ENCODE measurements at places on chromosomes 1 and 21.
A peak's percentile ranks its signal among the peaks of the same experiment; 100 is the strongest.

- DNase-seq: peak; percentile 62
Observed at GRCh38 chr1:84078108-84078841, 65.8 kb upstream of the PRKACB start.

- DNase-seq: no peak
Observed at GRCh38 chr1:201142011-201142848, 12.0 kb downstream of the TMEM9 start.

GRCh38 chr1:246608616-246609376 is 42.5 kb downstream of the CNST start:
- DNase-seq: peak; percentile 60

DNA sequence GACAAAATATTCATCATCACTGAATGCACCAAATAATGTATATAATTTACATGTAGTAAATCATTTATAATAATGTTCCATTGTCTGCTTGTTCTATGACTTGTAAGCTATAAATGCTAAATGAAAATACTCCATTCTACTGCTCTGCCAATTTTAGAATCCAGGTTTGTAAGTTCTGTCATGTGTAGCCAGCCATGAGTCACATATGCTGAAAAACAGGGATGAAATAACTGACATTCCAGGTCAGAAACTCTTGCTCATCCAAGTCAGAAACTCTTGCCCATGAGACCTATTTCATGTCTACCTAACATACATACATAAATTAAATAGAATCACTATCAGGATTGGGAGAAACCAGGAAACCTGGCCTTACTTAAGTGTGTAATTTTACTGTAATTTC is 95.6 kb downstream of the ASH1L start:
- no peak for DNase-seq

GRCh38 chr1:101728029-101728428 is 268.7 kb downstream of the OLFM3 start:
- no peak for DNase-seq

DNA sequence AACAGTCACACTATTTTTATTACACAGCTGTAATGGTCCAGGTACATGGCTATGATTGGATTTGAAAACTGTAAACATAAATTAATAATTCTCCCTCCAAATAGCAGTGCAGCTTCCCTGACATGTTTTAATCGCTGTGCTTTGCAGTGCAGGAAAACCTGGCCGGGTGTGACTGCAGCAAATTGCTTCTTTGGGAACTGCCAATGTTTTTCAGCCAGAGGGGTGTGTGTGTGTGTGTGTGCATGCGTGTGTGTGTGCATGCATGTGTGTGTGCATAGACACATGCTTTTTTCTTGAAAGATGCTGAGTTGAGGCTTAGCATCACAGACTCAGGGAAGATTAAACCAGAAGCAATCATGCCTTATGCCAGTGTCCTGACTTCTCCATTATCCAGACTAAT is 231.2 kb downstream of the PRDM2 start:
- DNase-seq: no peak

- DNase-seq: no peak
Observed at GRCh38 chr1:155966750-155967149, 11.6 kb downstream of the ARHGEF2 start.

GRCh38 chr1:110768605-110769004 is 93.9 kb upstream of the KCNA3 start:
- DNase-seq: no peak

DNA sequence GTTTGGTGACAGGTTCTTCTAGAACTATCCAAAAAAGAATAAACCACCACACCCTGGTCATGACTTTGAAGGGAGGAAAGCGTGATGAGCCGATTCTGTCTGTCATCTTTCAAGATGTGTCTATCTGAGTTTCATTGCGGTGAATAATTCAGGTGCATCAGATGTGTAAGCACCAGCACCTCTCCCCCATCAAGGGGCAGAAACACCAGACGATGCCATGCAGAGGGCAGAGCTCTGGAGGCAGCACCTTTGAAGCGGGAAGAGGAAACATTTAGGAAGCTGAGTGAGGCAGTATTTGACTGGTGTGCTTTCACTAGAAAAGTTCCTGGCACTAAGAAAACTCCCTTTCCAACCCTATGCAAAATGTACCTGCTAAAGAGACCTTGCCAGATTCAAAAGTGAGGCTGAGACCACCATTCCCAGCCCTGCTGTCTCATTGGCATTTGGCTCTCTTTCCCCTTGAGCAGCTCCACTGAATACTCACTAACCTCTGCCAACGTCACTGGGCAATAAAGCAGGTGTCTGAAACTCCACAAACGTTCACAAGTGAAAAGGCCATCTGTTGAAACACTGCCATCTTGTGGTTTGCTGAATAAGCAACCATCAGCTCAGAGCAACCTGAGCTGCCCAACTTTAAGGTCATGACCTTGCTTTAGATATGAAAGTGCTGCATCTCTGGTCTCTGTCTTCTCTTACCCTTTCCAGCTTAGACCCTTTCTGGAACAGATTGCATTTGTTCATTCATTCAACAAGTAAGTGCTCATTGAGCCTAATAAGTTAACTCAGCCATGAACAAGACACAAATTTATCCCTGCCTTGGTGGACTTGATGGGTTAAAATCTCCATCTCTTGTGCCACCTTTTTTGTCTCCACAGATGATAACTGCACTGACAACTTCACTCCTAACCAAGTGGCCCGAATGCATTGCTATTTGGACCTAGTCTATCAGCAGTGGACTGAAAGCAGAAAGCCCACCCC is 228.6 kb downstream of the PAPPA2 start:
- peak; percentile 67 for DNase-seq

GRCh38 chr1:88134983-88135921 is 548.8 kb upstream of the PKN2 start:
- peak; percentile 8 for DNase-seq

- no peak for DNase-seq
Observed at GRCh38 chr21:39660191-39660980, 47.6 kb downstream of the B3GALT5 start.

DNA sequence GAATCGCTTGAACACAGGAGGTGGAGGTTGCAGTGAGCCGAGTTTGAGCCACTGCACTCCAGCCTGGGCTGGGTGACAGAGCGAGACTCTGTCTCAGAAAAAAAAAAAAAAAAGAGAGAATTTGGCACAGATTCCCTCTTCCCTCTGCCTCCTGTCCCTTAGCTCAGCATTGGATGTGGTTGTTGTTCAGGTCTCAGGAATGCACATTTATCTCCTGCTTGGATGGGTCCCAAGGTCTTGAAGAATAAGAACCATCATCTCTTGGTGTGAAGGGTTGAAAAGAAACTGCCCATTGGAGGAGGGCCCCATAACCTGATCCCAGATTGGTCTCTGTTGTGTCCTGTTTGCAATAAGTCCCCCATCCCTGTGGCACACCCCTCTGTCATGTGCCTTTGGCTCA is 34.9 kb downstream of the UBIAD1 start:
- DNase-seq: no peak

DNA sequence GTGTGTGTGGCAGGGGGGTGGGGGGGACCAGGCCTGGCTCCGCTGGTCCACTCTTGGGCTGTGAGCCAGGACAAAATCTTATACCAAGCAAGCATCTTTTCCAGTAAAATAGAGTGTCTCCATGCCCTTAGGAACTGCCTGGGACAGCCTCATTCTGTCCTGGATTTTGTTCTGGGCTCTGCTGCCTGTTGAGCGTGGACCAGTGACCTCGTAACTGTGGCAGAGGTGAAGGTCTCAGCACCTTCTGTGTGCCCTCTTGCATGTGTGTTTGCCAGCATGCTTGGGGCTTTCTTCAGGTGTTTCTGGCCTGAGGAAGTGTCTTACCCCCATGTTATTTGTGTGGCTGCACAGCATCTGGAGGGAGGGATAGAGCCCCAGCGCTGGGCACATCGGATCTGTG is 45.7 kb downstream of the GALNT2 start:
- no peak for DNase-seq

DNA sequence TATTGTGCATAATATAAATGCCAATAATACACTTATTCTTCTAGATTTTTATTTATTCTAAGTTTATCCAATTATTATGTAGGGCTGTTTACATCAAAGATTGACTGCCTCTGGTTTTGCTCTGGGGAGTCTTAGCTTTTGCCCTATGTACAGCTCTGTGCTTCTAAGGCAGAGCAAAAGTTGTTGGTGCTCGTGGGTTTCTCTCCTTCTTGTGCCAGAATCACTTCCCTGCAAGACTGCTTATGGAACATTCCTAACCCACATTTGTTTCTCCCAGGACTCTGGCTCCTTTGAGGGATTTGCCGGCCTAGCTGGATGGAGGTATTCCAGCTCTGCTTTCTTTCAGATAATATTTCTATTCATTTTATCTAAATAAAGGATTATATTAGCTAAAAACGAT is 849.1 kb downstream of the USP25 start:
- no peak for DNase-seq

DNA sequence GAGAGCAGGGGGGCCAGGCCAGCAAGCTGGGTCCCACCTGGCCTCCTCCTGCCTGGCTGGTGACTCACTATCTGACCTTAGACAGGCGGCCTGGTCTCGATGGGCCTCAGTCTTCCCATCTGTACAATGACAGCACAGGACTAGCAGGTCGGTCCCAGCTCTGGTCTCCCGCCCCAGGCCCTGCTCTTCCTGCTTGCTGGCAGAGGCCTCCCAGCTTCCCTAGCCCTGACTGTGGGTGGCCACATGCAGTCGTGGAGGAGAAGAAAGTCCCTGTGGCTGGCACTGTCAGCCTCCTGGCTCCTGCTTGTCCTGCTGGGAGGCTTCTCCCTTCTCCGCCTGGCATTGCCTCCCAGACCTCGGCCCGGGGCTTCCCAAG is 817 bp downstream of the EXTL1 start:
- DNase-seq: no peak

DNA sequence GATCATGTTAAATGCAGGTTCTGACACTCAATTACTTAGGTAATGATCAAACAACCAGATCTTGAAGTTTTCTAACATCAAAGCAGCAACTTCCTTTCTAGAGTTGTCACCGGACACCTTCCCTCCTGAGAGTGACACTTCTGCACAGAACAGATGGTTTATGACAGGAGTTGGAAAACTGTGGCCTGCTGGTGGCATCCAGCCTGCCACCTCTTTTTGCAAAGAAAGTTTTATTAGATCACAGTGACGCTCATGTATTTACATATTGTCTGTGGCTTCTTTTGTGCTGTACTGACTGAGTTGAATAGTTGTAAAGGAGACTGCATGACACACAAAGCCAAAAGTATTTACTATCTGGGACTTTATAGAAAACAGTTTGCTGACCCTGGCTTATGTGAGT is 28.3 kb downstream of the DDR2 start:
- DNase-seq: no peak

- DNase-seq: no peak
Observed at GRCh38 chr1:85313888-85314696, 37.7 kb upstream of the BCL10 start.

GRCh38 chr21:27581168-27581567 is 614.3 kb upstream of the ADAMTS5 start:
- no peak for DNase-seq

DNA sequence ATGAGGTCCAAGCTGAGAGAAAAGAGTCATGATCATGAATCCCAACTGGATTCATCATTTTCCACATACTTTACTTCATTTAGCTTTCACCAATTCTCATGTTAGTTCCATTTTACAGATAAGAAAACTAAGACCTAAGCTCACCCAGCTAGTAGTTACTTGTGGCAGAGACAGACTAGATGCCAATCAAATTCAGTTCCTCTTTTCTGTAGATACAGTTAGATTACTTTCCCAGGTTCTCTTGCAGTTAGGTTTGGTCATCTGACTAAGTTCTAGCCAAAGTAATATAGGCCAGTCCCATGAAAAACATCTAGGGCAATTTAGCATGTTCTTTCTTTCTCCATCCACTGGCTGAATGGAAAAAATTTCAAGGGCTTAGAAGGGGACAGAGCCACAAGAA is 8.9 kb upstream of the KCND3 start:
- DNase-seq: no peak

- no peak for DNase-seq
Observed at GRCh38 chr1:218415726-218416125, 70.6 kb downstream of the TGFB2 start.

GRCh38 chr1:39822146-39822545 is 33.5 kb upstream of the BMP8B start:
- DNase-seq: no peak

DNA sequence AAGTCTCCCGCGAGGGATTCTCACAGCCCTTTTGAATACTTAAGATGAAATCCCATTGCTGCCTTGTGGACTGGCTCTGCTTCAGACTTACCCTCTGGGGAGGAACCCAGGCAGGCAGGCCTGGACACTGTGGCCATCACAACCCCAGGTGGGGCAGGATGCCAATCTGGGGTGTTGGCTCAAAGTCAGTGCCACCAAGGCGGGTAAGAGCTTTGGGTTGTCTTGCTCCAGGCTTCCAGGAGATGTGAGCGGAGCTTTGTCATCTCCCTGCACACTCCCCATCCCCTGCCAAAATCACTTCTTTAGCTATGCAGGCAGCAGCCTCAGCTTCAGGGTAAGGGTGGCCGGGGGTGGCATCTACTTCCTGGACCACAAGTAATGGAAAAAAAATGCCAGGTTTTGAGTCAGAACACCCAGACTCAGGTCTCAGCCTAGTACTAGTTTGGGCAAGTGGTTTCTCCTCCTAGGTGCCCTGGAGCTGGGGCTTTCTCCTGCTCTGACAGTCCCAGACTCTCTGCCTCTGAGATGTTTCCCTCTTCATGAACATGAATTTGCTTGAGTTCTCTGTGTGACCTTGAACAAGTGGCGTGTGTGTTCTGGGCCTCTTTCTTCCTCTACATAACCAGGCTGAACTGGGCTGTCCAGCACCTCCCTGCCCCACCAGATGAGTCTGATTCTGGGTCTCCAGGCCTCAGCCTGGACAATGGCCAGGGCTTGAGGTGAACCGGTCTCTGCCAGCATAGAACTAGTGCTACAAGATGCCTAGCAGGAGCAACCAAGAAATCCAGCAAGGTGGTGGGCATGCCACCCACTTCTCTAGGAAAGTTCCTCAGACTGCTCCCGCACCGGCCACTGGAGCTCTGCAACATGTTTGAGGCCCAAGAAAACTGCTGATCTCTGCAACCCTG is 65.4 kb downstream of the VWA5B1 start:
- no peak for DNase-seq

DNA sequence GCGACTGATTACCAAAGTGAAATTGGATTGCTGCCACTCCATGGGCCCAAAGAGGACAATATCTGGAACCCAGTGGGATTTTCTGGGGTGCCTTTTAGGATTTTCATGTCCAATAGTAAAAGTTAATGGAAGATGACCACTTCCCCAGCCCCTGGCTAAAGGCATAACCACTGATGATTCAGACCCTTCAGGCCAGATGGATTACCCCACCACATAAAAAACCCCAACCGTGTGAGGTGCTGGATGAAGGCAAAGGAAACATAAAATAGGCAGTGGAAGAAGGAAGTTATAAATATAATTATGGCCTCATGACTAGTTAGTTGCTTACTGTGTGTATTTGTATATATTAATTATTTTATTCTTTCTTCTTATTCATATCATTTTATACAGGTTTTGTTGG is 40.2 kb upstream of the IL10 start:
- no peak for DNase-seq
